ENCODE measurements at places on chromosomes 6 and 20. TPM values are rescaled to one million over a fixed set of nuclear protein-coding genes. Genes with fewer than 3 reads are reported as not detected.

DNA sequence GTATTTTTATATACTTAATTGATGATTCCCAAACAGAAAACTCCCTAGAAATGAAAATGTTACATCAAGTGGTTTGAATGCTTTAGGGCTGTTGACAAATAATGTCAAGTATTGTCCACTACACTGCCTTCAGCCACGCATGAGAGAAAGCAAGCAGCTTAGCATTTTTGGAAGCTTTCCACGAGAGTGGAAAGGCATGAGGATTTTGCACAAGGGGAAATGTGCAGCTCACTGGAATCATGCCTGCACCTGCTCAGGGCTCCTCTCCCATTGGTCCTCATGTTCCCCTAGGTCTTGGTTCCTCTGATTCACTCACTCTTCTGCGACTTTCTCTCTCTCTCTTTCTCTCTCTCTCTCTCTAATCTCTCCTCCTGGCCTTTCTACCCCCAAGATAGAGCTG is 439.5 kb upstream of the CDH4 start:
- peaks cover 9% of the 10 kb centered on the region for H3K27me3 ChIP-seq
- H3K4me3 ChIP-seq, result no peak overlapping the region
- DNase-seq, result no peak
- H3K27ac ChIP-seq, result no peak overlapping the region
- H3K4me1 ChIP-seq, result no peaks in the 10 kb centered on the region
- H3K36me3 ChIP-seq, result no peaks in the 10 kb centered on the region

DNA sequence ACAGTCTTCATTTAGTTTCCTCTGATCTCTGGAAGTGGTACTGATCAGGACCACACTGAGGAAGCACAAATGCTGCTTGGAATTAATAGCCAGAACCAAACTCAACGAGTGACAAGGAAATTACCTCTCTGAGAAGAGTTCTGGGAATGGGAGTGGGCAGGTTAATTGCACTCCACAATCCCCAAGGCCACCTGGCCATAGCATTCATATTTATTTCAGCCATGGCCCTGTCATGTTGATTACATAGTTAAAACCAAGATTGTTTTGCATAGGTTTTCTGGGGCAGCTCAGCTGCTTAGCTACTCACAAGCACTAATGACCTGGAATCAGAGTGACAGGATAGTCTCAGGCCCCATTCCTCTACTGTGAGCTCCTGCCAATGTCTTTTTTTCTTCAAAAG is 230.2 kb upstream of the RIMS1 start:
- no peaks in the 10 kb centered on the region for H3K27me3 ChIP-seq
- no peak for DNase-seq
- H3K27ac ChIP-seq, result no peak overlapping the region
- no peaks in the 10 kb centered on the region for H3K4me1 ChIP-seq
- no peak overlapping the region for H3K4me3 ChIP-seq
- no peaks in the 10 kb centered on the region for H3K36me3 ChIP-seq

GRCh38 chr6:17413313-17413750 is 19.9 kb downstream of the CAP2 start:
- no peak for DNase-seq
- peaks cover 27% of the 10 kb centered on the region for H3K4me1 ChIP-seq
- no peak overlapping the region for H3K4me3 ChIP-seq
- H3K27ac ChIP-seq, result no peak overlapping the region
- H3K36me3 ChIP-seq, result no peaks in the 10 kb centered on the region
- H3K27me3 ChIP-seq, result no peaks in the 10 kb centered on the region

Gene TSBP1
- not detected for total RNA-seq

Gene TAP1
- 12.3 TPM for total RNA-seq

Measured in A673 (cell line).